Fibroblast of upper back skin (primary cell): ENCODE measurements at places on chromosomes 2 and 18.

- no peak for DNase-seq
These were observed 916 bp upstream of the PDCD1 start for GRCh38 chr2:241859436-241860183.

DNA sequence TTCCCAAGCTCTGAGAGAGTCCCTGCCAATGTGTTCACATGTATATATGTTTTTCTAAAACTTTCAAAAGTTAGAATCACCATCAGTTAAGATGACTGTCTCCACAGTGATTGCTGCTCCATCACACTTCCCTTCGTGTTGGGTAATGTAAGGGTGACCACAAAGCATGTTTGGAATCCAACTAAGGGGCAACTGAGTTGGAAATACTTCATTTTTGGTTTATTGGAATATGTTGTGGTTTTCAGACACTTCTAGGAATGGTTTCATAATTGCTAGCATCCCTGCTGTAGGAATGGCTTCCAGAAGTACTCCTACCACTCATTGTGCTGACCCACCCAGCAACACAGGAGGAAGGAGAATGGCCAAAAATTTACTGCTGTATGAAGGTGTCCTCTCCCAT is 212.5 kb upstream of the GULP1 start:
- DNase-seq = peak; percentile 98

DNA sequence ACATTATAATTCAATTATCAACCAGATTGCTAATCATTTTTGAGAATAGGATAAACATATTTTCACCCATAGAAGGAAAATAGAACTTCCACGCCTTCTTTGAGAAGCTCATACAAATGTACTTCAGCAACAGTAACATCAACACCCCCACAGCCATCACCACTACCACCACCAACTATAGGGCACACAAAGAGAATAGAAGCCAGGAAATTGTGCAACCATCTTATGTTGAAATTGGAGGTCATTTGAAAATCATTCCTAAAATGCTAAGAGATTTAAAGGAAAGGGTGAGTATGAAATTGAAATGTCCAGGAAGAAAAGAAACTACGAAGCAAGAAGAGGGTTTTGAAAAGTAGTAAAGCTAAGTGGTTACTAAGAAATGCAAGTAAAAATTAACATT is 563.4 kb downstream of the ZNF804A start:
- DNase-seq = no peak

- DNase-seq = no peak
These were observed 8.3 kb downstream of the PPP1R7 start for GRCh38 chr2:241158546-241158900.

DNA sequence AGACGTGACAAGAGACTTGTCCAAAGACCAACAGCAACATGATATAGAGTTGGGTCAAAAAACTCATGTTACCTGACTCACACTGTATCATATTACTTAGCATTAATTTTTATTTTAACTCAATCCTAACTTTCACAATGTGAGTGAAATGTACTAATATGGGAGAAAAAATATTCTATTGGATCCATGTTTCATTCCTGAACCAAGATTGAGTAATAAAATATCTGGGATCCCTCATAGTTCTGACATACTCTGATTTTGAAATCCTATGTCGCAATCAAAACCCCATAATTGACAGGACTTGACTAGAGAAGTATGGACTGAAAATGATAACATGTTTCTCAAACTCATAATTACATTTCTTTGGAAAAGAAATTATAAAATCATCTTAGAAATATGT is 190.4 kb downstream of the RIT2 start:
- DNase-seq = peak; percentile 40

DNA sequence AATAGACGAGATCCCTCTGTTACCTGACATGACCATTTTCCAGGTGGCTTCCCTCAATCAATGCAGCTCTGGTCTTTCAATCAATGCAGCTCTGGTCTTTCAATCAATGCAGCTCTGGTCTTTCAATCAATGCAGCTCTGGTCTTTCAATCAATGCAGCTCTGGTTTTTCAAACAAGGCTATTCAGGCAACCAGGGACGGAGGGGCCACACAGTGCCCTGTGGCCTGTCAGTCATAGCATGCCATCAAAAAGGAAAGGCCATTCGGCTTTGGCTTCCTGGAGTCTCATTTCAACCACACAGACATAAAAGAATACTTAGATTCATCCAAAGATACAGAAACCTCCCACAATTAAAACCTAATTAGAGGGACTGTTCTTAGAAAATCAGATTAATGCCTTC is 13.3 kb downstream of the MPP4 start:
- no peak for DNase-seq

GRCh38 chr2:130336877-130337734 is 5.6 kb upstream of the IMP4 start:
- DNase-seq = peak; percentile 79

GRCh38 chr2:240780023-240780700 is 39.9 kb downstream of the KIF1A start:
- DNase-seq = no peak

DNA sequence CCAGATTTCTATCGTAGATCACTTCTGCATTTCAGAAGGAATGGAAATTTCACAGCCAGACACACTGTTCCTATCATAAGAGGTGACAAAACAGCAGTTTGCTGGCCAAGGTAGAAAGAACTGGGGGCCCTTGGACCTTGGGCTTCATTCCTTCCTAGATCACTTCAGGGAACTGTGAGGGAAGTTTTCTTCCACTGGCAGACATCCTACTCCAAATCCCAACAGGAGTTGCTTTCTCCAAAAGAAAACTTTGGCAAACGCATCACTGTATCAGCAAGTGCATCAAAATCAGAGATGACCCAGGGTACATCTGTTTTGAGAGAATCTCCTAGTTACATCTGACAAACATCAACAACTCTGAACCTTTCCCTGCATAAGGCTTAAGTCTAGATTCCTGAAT is 348.4 kb upstream of the KLHL29 start:
- no peak for DNase-seq

DNA sequence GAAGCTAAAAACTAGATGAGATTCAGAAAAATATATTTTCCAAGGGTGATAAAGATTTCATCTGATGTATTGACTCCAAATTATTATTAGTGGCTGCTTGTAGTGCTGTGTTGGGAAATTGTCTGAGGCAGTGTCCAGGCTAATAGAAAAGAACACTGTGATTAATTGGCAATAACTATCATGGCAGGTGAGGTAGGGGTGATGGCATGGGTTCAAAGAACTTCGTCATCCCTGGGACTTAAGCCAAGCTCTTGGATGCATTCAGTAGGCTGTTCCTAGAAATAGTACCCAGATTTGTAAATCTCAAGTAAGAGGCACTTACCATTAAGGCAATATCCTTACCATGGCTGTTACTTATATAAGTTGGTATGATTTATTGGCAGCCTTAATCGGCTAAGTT is 13.2 kb upstream of the RAPGEF4 start:
- no peak for DNase-seq

DNA sequence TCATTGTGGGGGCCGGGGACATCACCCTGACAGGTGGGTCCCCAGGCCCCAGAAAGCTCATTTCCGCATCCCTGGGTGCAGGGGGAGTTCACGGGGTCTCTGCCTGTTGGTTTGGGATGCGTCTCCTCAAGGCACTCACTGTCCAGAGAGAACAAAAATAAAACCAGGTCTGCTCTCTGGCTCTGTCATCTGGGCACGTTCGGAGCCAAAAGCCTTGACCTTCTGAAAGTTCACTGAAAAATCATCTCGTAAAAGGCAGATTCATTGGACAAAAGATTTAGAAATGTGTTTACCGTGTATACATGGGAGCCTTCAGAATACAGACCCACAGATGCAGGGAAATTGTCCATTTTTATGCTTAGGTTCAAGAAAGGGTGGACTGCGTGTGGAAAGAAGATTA is 26.6 kb downstream of the MLPH start:
- no peak for DNase-seq

DNA sequence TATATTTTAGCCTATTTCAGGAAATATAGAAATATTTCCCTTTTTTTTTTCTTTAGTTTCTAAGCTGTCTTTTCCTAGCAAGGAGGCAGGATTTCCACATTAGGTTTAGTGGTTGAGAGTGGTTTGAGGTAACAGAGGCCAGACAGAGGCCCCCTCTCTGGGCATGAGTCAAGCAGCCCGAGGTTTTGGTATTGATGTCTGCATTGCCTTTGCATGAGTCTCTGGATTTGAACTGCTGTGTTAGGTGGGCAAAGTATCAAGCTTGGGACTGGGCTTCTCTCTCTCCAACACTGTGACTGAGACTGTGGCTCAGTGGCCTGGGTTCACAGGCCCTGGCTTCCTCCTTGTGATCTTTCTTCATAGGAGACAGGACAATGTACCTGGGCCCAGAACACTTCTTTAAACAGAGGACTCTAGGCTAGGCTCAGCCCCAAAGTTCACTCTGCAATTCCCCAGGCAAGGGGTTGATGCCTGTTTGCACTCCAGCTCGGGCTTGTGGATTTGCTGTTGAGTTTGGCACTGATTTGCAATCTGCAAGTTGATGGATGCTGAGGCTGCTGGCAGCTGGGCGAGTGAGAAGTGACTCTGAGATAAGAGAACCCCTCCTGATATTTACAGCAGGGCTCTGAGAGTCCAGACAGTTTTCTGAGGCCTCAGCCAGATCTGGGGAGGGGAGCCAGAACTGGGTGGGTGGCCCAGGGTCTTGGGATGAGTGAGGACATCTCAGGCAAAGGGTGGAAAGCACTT is 271.2 kb downstream of the EN1 start:
- peak; percentile 92 for DNase-seq

DNA sequence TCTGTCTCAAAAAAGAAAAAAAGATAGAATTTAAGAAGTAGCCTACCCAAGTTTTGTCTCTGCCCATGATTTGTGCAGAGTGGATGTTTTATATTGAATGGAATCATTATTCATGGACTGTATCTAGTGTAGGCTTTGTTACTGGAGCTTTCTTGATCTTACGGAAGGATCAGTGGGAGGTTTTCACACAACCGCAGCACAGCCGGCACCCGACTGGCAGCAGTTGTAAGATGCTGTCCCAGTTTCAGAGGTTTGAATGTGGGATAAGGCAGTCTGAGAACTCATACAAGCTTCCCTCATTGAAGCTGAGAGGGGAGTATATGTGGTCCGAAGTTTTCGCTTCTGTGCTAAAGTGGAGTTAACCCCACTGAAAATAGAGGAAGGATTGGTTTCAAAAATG is 19.7 kb upstream of the SAG start:
- DNase-seq = no peak
